Activated CD8-positive, alpha-beta T cell treated with anti-CD3 and anti-CD28 coated beads, Interleukin-2, amount 10 ng/mL, durations not matched to agents 7 days and 5 days (primary cell): ENCODE measurements at places on chromosomes 7 and 10. TPM values are rescaled to one million over a fixed set of nuclear protein-coding genes. Genes with fewer than 3 reads are reported as not detected.

TRPV5 gene
- not detected for total RNA-seq

- no peaks in the 10 kb centered on the region for H3K27me3 ChIP-seq
- H3K4me3 ChIP-seq = no peak overlapping the region
- no peak overlapping the region for H3K27ac ChIP-seq
- H3K4me1 ChIP-seq = no peaks in the 10 kb centered on the region
- no peaks in the 10 kb centered on the region for H3K36me3 ChIP-seq
Observed at GRCh38 chr7:78514634-78515033, 716.1 kb downstream of the PHTF2 start.

FAM25C gene
- total RNA-seq = not detected

DNA sequence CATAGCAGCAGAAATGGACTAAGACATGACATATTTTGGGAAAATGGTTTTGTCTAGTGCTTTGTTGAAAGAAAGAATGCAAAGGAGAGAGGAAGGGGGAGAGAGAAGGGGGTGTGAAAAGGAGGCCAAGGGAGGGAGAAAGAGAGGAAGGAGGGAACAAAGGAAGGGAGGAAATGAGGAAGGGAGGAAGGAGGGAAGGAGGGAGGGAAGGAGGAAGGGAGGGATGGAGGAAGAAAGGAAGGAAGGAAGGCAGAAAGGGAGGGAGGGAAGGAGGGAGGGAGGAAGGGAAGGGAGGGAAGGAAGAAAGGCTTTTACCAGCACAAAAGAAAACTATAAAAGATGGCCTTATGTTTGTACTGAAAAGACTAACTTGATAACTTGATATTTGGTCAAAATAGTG, 65.1 kb upstream of the ST8SIA6 start:
- no peak for DNase-seq
- H3K4me3 ChIP-seq = no peak overlapping the region
- no peaks in the 10 kb centered on the region for H3K36me3 ChIP-seq
- no peaks in the 10 kb centered on the region for H3K4me1 ChIP-seq
- H3K27me3 ChIP-seq = peaks cover 12% of the 10 kb centered on the region
- no peak overlapping the region for H3K27ac ChIP-seq

RBM20 gene
- not detected for total RNA-seq

DNA sequence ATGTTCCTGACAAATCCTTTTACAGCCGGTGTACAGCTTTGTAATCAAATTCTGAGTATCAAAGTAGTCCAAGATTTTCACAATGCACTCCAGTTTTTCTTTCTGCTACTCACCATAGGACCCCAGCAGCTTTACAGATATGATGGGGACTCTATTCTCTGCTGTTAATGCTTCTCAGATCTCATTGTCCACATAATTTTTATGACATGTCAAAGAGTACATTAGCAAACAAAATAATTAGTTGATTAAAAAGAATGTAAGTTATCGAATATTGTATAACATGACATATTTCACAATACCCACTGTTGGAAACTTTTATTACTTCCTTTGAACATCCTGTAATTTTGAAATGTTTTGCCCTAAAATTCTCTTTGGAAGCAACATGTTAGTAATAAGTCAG, 81.4 kb upstream of the KIAA1217 start:
- H3K27me3 ChIP-seq = no peaks in the 10 kb centered on the region
- no peak for DNase-seq
- H3K36me3 ChIP-seq = no peaks in the 10 kb centered on the region

HOXA10 gene
- not detected for total RNA-seq

DNA sequence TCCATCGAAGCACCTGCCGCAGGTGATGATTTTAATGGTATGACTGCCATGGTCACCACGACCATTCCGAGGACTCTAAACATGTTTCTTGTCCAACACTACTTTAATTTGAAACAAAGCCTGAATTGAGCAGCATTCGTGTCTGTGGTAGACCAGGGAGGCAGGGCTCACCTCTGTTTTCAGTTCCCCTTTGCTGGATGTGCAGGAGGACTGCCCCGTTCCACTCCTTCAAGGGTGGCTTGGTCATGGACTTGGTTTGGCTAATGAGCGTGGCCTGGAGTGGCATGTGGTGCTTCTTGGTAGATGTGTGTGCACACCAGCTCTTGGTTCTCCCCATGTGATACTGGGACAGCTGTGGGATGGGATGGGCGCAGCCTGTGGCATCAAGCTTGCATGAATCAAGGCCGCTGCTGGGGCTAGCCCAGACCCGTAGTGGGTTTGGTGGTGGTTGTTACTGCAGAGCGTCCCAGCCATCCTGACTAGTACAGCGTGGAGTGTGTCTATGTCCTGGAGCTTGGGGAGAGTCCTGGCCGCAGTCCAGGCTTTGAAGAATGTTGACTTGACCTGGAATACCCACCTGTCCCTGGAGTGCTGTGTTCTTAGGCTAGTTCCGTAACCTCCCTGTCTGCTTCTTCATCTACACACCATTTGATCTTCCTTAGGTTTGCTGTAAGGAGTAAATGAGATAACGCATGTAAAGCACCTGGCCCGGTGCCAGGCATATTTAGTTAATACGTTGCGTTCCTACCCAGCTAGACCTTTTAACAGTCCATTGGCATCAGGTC, 34.8 kb downstream of the MGMT start:
- DNase-seq = no peak
- no peaks in the 10 kb centered on the region for H3K4me1 ChIP-seq
- no peak overlapping the region for H3K4me3 ChIP-seq
- no peaks in the 10 kb centered on the region for H3K27me3 ChIP-seq

CUEDC2 gene
- 71.7 TPM for total RNA-seq

- H3K36me3 ChIP-seq = no peaks in the 10 kb centered on the region
- no peak for DNase-seq
- peaks cover 5% of the 10 kb centered on the region for H3K4me1 ChIP-seq
Observed at GRCh38 chr10:110474826-110475225, 22.9 kb upstream of the DUSP5 start.

SRGN gene
- total RNA-seq = 166 TPM

DNA sequence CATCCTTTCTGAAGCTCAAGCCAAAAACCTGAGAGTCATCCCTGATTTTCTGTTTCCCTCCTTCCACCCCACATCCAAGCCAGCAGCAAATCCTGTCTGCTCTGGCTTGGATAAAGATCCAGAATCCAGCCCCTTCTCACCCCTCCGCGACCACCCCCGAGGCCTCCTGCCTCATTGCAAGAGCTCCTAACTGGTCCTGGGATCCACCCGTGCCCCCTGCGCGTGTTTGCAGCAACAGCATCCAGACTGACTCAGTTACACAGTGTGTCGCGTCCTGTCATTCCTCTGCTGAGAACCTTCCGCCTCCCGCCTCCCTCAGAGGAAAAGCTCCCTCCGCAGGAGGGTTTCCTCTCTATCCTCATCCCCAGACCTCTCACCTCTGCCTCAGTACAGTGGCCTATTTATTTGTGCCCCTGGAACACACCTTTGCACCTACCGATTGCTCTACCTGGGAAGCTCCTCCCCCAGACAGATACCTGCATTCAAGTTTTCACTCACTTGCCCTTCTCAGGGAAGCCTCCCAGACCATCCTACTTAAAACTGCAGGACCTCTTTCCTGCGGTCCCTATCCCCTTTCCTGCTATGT, 21.6 kb upstream of the GRID1 start:
- H3K36me3 ChIP-seq = no peaks in the 10 kb centered on the region
- peaks cover 3% of the 10 kb centered on the region for H3K4me1 ChIP-seq
- H3K27me3 ChIP-seq = peaks cover 35% of the 10 kb centered on the region
- no peak overlapping the region for H3K27ac ChIP-seq
- H3K4me3 ChIP-seq = no peak overlapping the region
- DNase-seq = no peak

DNA sequence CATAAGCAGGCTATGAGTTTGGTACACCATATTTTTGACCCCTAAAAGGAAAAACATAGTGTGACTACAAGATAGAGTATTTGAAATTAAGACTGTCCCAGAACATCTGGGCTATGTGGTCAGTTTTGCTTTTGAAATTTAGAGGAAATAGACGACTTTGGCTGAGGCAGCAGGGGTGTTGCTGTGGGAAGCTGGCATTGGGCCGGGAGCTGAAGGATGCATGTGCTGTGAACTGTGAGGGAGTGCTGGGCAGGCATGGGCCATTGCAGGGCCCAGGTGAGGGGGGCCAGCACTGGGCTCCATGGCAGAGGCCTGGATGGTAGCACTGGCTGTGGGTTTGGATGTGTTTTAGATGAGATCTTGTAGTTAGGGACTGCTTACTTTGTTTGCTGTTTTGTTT, 168.3 kb downstream of the BMPER start:
- no peak for DNase-seq
- H3K4me3 ChIP-seq = no peak overlapping the region
- no peaks in the 10 kb centered on the region for H3K36me3 ChIP-seq
- no peaks in the 10 kb centered on the region for H3K4me1 ChIP-seq
- H3K27ac ChIP-seq = no peak overlapping the region
- no peaks in the 10 kb centered on the region for H3K27me3 ChIP-seq

DNA sequence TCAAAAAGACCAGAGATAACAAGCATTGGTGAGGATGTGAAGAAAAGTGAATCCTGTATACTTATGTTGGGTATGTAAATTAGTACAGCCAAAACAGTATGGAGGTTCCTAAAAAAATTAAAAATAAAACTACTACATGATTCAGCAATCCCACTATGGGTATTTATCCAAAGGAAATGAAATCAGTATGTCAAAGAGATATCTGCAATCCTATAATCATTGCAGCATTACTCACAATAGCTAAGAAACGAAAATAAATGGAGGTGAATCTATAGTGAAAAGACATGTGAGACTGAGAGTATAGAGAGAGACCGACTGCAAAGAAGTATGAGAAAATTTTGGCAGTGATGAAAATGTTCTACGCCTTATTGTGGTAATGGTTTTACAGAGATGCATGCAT, 139.2 kb upstream of the TMEM168 start:
- peaks cover 1% of the 10 kb centered on the region for H3K4me1 ChIP-seq
- no peak overlapping the region for H3K4me3 ChIP-seq
- no peak overlapping the region for H3K27ac ChIP-seq
- peaks cover 8% of the 10 kb centered on the region for H3K36me3 ChIP-seq

GRM8 gene
- not detected for total RNA-seq

DNA sequence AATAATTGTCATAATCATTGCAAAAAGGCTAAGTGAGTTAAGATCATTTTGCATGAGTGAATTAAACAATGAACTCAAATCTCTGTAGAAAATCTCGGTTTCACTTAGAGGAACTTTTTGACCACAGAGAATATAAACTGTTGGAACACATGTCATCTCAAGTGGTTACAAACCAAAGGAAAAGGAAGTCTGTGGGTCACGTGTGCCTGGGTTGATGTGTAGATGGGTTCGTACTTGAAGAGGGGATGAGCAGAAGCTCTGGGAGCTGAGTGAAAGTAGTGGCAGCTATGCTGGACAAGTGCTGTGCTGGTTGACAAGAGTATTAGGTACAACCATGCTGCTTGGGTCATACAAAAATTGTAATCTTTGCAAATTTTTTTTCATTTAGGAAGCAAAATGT, 35.0 kb downstream of the GLRX3 start:
- H3K36me3 ChIP-seq = peaks cover 68% of the 10 kb centered on the region
- H3K27ac ChIP-seq = no peak overlapping the region
- peak; percentile 70 for DNase-seq
- H3K27me3 ChIP-seq = no peaks in the 10 kb centered on the region

GRCh38 chr7:3134745-3135144, 91.1 kb upstream of the CARD11 start:
- no peak overlapping the region for H3K27ac ChIP-seq
- no peaks in the 10 kb centered on the region for H3K36me3 ChIP-seq

GRCh38 chr10:1368842-1369171, 312.6 kb downstream of the WDR37 start:
- no peaks in the 10 kb centered on the region for H3K36me3 ChIP-seq
- H3K27me3 ChIP-seq = peaks cover 11% of the 10 kb centered on the region

DNA sequence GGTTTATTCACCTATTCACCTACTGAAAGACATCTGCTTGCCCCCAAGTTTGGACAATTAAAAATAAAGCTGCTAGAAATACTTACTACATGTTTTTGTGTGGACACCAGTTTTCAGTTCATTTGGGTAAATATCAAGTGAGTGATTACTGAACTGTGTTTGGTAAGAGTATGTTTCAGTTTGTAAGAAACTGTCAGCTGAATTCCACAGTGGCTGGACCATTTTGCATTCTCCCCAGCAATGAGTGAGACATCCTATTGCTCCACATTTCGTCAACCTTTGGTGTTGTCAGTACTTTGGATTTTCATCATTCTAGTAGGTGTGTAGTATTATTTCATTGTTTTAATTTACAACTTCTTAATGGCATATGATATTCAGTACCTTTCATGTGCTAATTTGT, 17.4 kb upstream of the IKZF1 start:
- H3K36me3 ChIP-seq = peaks cover 2% of the 10 kb centered on the region
- H3K4me3 ChIP-seq = no peak overlapping the region
- DNase-seq = no peak
- no peaks in the 10 kb centered on the region for H3K27me3 ChIP-seq
- H3K27ac ChIP-seq = no peak overlapping the region

GHRHR gene
- total RNA-seq = not detected

DNA sequence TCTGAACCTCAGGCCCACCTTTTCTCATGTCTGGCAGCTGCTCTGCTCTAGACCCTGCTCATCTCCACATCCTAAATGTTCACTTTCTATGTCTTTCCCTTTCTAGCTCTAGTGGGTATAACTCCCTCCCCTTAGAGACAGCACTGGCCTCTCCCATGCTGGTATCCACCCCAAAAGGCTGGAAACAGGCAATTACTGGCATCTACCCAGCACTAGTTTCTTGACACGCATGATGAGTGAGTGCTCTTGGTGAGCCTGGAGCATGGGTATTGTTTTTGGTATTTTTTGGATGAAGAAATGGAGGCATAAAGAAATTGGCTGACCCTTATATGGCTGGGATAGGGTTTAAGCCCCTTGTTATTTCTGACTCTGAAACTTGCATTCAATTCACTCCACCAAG, 156.0 kb downstream of the EGFR start:
- DNase-seq = no peak
- no peak overlapping the region for H3K4me3 ChIP-seq
- H3K27me3 ChIP-seq = no peaks in the 10 kb centered on the region
- H3K4me1 ChIP-seq = no peaks in the 10 kb centered on the region
- no peak overlapping the region for H3K27ac ChIP-seq

DNA sequence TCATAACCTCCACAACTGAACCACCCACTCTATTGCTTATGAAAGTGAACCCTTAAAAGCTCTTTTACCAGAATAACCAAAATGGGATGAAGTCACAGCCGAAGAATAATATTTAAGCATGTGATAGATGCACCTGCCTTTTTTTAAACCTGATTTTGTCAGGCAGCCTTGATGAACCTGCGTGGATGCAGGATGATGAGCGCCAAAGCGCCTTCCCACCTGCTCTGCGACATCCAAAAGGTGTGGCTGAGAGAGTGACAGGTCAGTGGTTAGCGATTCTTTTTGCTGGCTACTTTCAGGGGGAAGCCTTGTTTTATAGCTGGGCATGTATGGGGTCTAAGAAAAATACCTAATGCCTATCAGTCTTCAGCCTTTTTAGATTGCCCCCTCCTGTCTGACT, 157.8 kb downstream of the FANK1 start:
- H3K27me3 ChIP-seq = no peaks in the 10 kb centered on the region
- H3K27ac ChIP-seq = no peak overlapping the region
- no peak overlapping the region for H3K4me3 ChIP-seq

- H3K36me3 ChIP-seq = peaks cover 4% of the 10 kb centered on the region
- H3K27me3 ChIP-seq = peaks cover 38% of the 10 kb centered on the region
- no peak overlapping the region for H3K27ac ChIP-seq
- no peak for DNase-seq
Observed at GRCh38 chr7:28406192-28406591, 6.1 kb upstream of the CREB5 start.

- H3K27me3 ChIP-seq = no peaks in the 10 kb centered on the region
- no peak overlapping the region for H3K4me3 ChIP-seq
- H3K4me1 ChIP-seq = no peaks in the 10 kb centered on the region
Observed at GRCh38 chr10:132984801-132985545, 42.6 kb upstream of the CFAP46 start.

CPN1 gene
- not detected for total RNA-seq

VENTX gene
- not detected for total RNA-seq
